Amygdala (tissue), 56 donors: ENCODE measurements at places on chromosomes 4 and X.

DNA sequence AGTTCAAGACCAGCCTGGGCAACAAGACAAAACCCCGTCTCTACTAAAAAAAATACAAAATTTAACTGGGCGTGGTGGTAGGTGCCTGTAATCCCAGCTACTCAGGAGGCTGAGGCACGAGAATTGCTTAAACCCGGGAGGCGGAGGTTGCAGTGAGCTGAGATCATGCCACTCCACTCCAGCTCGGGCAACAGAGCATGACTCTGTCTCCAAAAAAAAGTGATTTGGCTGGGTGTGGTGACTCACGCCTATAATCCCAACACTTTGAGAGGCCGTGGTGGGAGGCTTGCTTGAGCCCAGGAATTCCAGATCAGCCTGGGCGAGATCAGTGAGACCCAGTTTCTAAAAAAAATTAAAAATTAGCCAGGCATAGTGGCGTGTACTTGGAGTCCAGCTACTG is 4.1 kb downstream of the OPHN1 start:
- no peak for DNase-seq

- peak; percentile 0 for DNase-seq
Measured at GRCh38 chrX:119643696-119644095, 37.5 kb upstream of the NKRF start.

- DNase-seq, result no peak
Measured at GRCh38 chr4:131430302-131430701, 1718.8 kb upstream of the PCDH10 start.

DNA sequence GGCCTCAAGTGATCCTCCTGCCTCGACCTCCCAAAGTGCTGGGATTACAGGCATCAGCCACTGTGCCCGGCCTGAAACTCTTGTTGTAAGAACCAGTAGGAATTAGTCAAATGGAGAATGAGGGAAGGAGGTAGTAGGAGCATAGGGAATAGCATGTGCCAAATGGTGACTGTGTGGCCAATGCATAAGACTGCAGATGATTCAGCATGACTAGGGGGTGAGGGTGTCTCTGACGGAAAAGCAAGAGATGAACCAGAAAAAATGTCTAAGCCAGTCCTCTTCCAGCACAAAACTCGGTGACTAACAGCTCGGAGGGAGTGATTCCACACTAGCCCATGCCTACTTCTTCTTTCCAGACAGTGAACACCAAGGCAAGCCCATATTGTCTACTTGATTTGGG is 58.2 kb upstream of the DUSP21 start:
- DNase-seq, result no peak

DNA sequence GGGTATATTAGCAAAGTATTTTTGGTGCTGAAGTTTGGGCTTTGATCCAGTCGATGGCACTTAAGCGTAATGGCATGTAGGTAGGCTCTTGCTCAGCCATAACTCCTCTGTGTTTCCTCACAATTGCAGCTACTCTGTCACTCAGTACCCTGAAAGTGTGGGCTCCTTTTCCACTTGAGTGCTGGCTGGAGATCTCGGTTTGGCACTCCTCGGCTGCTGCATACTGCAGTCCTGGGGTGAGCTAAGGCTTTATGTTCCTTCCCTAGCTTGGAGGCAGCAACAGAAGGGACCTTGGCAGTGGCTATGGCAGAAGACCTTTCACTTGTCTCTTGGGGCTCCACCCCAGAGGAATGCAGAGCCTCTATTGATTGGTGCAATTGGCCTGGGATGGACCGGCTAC is 106.7 kb upstream of the GRXCR1 start:
- no peak for DNase-seq

GRCh38 chr4:137471895-137472294 is 60.4 kb downstream of the PCDH18 start:
- DNase-seq, result no peak

- DNase-seq, result no peak
Measured at GRCh38 chrX:47562615-47563243, 1.7 kb downstream of the ARAF start.

GRCh38 chr4:87977521-87978278 is 2.2 kb downstream of the SPP1 start:
- DNase-seq, result no peak

- DNase-seq, result no peak
Measured at GRCh38 chr4:150192986-150193385, 114.7 kb downstream of the DCLK2 start.

DNA sequence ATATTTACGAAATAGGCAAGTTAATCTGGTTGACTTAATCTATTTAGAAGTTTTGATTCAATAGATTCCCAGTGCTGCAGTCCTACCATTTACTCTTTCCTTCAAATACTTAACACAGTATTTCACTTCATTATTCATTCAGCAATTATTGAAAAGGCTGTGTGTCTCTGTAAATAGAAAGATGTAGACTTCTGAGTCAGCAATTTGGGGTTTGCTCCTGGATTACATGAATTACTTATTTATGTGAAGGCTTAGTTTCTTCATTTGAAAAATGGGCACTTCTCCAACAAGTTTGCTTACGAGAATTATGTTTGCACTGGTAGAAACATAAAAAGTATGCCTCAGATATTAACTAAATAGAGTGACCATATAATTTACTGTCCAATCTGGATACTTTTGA is 17.4 kb downstream of the ADAM29 start:
- DNase-seq, result no peak

DNA sequence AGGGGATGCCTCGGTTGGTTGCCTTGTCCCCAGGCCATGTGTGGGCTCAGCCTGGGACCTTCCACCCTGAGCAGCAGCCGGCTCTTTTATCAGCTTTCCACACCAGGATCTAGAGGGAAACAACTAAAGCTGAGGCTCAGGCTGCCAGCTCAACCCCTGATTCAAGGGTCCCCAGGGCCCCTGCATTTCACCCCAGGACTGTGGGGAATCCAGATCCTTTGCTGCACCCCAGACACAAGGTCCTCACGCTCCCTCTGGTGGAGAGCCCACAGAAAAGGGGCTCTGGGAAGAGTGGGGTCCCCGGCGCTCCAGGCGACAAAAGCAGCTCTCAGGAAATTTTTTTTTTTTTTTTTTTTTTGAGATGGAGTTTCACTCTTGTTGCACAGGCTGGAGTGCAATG is 64.3 kb downstream of the ZFYVE28 start:
- DNase-seq, result no peak

DNA sequence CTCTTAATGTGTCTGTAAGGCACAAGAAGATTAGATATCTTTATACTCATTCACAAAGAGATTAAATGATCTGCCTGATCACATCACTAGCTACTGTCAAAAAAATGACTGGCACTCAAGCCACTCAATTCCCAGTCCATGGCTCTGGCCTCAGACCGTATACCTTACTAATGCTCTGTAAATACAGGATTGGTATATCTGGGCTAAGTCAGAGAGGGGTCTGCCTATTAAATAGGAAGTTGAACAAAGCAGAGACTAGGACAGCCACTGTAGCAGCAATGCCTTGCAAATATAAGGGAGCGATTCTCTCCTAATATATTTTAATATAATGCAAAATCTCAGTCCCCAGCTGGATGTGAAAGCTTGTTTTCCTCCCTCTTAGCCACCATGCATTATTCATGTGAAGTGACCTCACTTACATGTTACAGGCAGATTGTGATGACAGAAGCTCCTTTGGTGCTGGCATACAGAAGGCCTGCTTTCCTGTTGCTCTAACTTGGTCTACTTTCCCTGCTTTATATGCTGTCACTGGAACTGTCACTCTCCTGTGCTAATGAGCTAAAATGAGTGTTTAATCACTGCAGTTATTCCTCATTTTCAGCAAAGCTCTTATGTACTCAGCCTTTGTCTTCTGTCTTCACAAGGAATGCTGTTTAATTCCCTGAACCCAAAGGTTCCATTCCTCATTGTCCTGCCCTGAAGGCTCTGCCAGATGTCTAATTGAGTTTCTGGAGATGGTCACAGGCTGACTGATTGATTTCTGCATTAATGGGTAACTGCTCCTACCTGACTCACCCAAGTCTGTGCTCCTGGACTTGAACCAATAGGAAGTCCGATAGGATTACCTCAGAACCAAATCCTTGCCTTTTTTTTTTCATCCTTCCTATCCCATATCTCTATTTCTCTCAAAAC is 578.2 kb downstream of the KLHL13 start:
- peak; percentile 0 for DNase-seq

GRCh38 chrX:43866423-43866822 is 15.8 kb downstream of the MAOB start:
- DNase-seq, result no peak

- no peak for DNase-seq
Measured at GRCh38 chr4:4317496-4318232, 27.6 kb downstream of the ZBTB49 start.

DNA sequence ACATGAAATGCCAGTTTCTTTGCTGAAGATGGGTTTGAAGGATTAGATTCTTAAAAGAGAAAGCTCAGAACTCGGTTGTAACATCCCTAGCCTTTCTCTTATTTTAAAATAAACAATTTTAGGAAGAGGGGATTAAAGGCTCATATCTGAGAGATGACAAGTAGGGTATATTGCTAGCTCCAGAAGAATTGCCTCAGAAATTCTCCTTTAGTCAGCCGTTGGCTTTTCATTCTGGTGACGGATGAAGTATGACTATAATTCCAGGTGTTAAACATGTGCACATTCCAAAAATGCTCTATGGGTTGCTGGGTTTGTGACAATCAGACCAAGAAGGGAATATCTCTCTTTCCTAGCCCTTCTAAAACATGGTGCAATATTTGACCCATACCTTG is 17.8 kb downstream of the DKK2 start:
- no peak for DNase-seq

DNA sequence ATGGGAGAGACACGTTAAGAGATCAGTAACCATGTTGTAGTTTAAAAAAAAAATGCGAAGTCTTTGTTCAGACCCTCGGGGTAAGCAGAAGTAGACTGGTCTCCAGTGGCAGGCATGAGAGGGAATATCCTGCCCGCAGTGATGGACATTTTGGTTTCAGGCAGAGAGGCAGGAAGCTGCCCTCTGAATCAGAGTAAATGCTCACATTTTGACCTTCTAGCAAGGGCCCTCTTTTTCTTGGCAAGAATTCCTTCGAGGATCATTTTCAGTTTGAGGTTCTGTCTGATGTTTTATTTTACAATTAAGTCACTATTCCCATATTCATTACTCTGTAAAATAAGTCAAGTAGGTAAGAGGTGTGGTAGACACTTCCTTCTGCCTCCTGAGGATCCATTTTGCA is 28.4 kb downstream of the SORBS2 start:
- DNase-seq, result no peak

GRCh38 chr4:22245294-22245693 is 270.6 kb downstream of the ADGRA3 start:
- no peak for DNase-seq

GRCh38 chrX:30822764-30823163 is 66.3 kb downstream of the TAB3 start:
- DNase-seq, result no peak

GRCh38 chrX:40748977-40749376 is 13.6 kb upstream of the MED14 start:
- no peak for DNase-seq

DNA sequence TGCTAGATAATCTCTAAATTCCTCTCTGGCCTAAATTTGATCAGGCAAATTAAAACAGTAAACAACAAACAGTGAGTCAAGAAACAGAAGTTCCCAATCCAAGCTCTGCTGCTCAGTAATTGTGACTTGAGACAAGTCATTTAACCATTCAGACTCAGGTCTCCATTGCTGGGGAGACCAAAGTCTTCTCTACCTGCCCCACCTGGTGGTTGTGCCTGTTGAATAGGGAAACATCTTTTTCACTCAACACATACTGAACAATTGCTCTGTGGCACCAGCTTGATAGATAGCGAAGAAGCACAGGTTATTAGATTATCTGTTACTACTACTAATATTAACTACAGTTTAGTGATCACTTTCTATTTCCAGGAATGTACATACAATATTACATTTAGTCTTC is 112.1 kb upstream of the EOLA2 start:
- DNase-seq, result no peak

- DNase-seq, result peak; percentile 30
Measured at GRCh38 chr4:122854447-122855352, 28.1 kb downstream of the FGF2 start.

GRCh38 chr4:86033171-86033570 is 326.7 kb downstream of the MAPK10 start:
- no peak for DNase-seq

- DNase-seq, result no peak
Measured at GRCh38 chr4:3285558-3286334, 7.1 kb upstream of the RGS12 start.

DNA sequence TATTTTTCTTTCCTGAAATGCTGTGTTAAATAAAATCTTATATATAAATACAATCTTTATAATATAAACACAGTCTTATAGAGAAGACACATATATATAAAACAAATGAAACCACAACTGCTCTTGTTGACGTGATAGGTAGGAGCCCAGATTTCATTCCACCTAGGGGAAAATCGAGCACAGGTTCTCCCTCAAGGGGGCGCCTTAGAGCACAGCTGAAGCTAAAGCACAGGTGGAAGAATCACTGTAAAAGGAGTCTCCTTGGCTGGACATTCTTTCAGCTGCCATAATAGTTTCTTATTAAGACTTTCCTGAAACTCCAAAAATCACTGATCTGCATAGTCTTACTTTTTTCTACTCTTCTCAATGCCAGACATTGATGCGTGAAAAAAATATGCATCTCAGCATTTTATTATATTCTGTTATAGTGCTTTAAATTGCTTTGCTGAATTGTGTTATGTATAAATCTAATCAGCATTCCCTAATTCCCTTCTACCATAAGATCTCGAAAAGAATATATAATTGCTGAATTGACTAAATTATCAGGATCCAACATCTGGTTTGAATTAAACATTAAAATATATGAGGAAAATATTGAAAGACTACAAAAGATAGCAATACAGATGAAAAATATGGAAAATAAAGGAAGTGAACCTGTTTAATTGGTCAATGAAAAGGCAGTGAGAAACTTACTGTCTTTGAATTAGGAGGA is 25.5 kb upstream of the RXFP1 start:
- no peak for DNase-seq

DNA sequence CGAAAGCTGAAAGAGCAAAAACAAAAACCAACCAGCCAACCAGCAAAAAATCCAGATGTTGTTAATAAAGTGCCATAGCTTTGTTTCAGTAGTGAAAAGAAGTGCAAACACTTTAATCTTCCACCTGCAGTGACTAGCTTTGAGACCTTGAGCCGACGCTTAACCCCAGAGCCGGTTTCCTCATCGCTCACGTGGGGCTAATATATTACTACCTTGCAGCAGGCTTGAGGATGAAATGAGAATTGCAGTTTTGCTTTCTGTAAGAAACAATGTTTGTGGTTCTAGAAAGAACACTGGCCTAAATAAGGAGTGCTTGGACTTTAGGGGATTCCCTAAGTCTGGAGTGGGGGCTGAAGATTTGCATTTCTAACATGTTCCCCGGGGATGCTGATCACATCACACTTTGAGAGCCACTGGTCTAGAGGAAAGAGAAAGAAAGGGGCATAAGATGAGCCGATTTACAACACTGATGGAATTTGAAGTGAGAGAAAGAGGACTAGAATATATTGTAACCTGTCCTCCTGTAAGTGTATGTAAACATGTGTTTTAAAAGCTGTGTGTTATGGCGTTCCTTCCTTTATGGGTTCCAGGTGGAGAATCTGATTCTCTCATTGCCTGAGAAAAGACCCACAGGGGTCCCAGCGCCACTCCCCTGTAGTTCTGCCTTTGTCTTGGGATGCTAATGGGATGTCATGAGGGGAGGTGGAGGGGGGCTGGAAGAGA is 1.4 kb downstream of the FGF2 start:
- DNase-seq, result no peak
